ENCODE measurements at places on chromosomes 12 and 14.

DNA sequence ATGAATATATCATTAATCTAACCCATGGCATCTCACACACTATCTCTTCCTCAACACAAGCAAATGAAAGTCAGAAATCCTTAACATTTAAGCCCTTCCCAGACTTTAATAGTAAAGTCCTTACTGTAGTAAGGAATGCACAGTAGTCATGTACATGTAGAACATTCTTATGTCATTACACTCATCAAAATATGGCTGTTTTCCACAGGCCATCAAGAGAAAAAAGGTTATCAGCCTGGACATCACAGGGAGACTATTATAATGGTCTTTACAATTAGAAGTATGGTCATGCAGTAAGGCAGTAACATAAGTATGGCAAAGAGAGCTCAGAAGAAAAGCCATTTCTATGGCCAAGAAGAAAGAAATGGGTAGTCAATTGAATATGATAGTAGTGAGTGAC lies 121.2 kb downstream of the SLC6A15 start:
- DNase-seq = no peak

DNA sequence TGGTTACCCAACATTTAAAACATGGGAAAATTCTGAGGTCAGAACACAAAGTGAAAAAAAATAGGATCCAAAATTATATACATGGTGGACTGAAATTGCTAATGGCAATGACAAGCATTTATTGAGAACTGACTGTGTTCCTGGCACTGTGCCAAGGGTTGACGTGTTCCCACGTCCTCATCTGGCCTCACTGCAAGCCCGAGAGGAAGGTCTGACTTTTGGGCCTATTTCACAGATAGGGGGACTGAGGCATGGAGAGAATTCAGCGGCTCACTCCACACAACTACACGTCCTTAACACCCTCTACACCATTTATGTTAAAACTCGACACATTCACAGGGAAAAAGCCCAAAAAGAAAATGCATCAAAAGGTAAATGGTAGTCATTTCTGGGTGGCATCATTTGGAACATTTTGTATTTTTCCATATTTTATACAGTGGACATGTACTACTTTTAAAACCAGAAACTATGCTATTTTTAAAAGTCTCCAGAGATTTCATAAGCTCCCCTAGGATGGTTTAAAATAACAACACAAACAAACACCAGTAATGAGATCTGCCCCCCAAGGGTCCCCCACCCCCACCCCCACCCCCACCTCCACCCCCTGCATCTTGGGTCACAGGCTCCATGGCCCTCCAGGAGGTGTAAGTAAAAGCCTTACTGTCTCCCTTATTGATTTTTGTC lies 27.7 kb downstream of the CLMN start:
- DNase-seq = no peak

GRCh38 chr12:104304261-104305009 lies 896 bp downstream of the EID3 start:
- DNase-seq = no peak

GRCh38 chr12:20055856-20056255 lies 312.5 kb upstream of the PDE3A start:
- DNase-seq = no peak

DNA sequence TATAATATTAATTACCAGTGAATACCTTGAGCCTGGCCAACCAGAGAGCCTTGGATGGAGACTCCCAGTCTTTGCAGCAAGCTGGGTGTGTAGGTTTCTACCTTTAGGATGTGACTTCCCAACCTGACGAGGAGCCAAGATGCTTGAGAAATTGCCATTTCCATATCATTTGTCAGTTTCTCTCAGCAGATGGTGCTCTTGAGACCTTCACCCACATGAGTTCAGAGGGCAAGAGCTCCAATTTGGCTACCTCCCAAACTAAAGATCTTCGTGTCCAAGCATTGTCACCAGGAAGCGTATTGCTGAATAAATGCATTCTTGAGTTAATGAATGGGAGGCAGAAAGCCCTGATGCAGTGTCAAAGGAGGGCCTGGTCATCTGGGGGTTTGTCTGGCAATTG lies 106.4 kb upstream of the TBX5 start:
- no peak for DNase-seq

GRCh38 chr12:51323966-51324895 lies at the start of gene BIN2:
BIN2 (minus strand) TSS chr12:51324174; CDS start chr12:51324102, 72 bp downstream.
- peak; percentile 74 for DNase-seq

Data from CD4-positive, alpha-beta T cell treated with Interleukin-12 subunit alpha and Interleukin-12 subunit beta, for 1 hour (primary cell).